ENCODE measurements at places on chromosomes 13 and 19. TPM values are rescaled to one million over a fixed set of nuclear protein-coding genes. Genes with fewer than 3 reads are reported as not detected.

ITGBL1 gene
- not detected for total RNA-seq

PGLYRP2 gene
- total RNA-seq: 0.08 TPM

MAP4K1 gene
- total RNA-seq: 282 TPM

GRCh38 chr13:86945584-86945983 lies 725.6 kb upstream of the SLITRK5 start:
- H3K27ac ChIP-seq: no peak overlapping the region
- H3K4me3 ChIP-seq: no peak overlapping the region
- H3K27me3 ChIP-seq: no peaks in the 10 kb centered on the region
- H3K4me1 ChIP-seq: no peaks in the 10 kb centered on the region
- no peaks in the 10 kb centered on the region for H3K36me3 ChIP-seq

GRCh38 chr13:106233134-106233735 lies 302.2 kb downstream of the EFNB2 start:
- H3K27ac ChIP-seq: no peak overlapping the region
- H3K4me3 ChIP-seq: no peak overlapping the region
- no peaks in the 10 kb centered on the region for H3K27me3 ChIP-seq

DNA sequence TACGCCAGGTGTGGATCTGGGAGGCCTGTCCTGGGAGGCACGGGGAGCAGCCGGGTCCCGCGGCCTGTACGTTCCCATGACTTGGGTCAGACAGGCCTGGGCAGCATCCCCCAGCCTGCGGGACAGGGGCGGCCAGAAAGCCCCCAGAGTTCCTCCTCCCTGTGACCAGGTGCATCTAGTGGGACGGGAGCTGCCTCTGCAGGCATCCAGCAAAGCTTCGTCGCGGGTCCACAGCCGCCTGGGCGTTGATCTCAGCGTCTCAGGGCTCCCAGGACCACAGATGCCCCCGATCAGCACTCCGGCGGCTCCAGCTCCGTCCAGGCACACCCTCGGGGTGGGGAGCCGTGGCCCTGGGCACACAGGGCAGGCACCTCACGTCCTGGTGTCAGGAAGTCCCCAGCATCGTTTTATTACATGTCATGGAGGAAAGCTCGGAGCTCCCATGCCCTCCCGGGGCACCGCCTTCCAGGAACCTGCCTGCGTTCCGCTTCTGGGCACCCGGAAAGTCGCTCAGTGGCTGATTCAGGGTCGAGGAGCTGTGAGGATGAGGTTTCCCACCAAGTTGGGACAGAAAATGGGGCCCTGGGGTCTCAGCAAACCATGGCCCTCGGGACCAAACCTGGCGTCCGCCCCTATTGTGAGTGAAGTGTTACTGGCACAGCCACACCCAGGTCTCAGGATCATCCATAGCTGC lies 1.5 kb upstream of the GZMM start:
- H3K4me1 ChIP-seq: peaks cover 20% of the 10 kb centered on the region
- H3K27me3 ChIP-seq: no peaks in the 10 kb centered on the region
- H3K27ac ChIP-seq: no peak overlapping the region
- H3K4me3 ChIP-seq: no peak overlapping the region
- no peak for DNase-seq

DNA sequence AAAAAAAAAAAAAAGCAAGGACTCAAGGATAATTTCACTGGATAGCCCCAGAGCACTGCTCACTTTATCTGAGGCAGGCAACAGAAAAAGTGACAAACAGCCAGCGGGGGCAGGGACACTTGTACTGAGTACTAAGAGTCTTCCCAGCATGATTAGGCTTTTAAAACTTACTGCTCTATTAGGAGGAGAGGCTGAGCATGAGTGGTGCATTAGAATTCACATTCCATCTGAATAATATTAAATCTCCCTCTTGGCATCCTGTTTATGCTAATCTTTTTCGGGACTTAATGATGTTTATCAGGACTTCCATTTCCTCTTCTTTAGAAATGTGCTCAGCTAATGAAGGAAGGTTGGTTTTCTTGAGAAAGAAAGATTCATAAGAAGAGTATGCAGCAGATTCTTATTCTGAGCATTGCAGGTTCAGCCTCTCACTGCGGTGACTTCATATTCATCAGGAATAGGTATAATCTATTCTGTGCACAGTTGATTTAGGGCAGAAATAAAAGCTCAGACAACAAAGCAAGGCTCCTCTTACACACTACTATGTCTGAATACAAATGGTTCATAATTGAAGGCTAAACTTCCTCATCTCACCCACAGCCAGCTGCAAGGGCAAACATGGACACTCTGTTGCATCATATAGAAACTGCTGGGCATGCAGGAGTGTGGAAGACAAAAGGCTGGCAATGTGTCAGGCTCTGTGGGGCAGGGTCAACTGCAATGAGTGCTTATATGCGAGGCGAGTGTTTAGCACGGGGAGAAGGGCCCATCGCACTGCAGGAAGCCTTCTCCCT lies 107.0 kb downstream of the KL start:
- no peak overlapping the region for H3K27ac ChIP-seq
- no peaks in the 10 kb centered on the region for H3K36me3 ChIP-seq
- H3K4me3 ChIP-seq: no peak overlapping the region
- H3K27me3 ChIP-seq: no peaks in the 10 kb centered on the region

- H3K27ac ChIP-seq: no peak overlapping the region
- no peak for DNase-seq
- peaks cover 25% of the 10 kb centered on the region for H3K4me1 ChIP-seq
- H3K27me3 ChIP-seq: peaks cover 7% of the 10 kb centered on the region
These were observed 145.6 kb downstream of the FLT1 start for GRCh38 chr13:28349371-28349770.

DNA sequence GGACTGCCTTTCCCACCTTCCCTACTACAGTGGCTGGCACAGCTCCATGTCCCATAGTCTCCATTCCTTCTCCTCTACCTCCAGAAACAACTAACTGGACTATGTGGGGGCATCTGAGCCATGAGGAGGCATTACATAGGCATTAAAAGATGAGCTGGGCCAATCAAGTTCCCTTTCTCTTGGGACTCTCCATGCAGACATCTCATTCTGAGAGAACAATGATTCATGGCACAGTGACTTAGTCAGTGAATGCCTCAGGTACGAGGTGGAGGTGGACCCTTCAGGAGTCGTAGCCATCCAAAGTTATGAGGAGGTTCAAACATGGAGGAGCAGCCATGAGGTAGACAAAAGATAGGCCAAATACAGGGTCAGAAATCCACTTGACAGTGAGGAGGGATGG lies 70.0 kb downstream of the GPC6 start:
- no peak for DNase-seq
- no peak overlapping the region for H3K4me3 ChIP-seq
- H3K27ac ChIP-seq: no peak overlapping the region
- no peaks in the 10 kb centered on the region for H3K27me3 ChIP-seq
- no peaks in the 10 kb centered on the region for H3K4me1 ChIP-seq
- H3K36me3 ChIP-seq: no peaks in the 10 kb centered on the region

GRCh38 chr19:21604951-21605476 lies 99.6 kb downstream of the ZNF429 start:
- peak overlapping the region; percentile 95 for H3K27ac ChIP-seq
- peaks cover 3% of the 10 kb centered on the region for H3K36me3 ChIP-seq
- peaks cover 18% of the 10 kb centered on the region for H3K4me1 ChIP-seq
- H3K27me3 ChIP-seq: peaks cover 3% of the 10 kb centered on the region
- H3K4me3 ChIP-seq: peak overlapping the region; percentile 79

MBD3 gene
- total RNA-seq: 76.2 TPM

DNA sequence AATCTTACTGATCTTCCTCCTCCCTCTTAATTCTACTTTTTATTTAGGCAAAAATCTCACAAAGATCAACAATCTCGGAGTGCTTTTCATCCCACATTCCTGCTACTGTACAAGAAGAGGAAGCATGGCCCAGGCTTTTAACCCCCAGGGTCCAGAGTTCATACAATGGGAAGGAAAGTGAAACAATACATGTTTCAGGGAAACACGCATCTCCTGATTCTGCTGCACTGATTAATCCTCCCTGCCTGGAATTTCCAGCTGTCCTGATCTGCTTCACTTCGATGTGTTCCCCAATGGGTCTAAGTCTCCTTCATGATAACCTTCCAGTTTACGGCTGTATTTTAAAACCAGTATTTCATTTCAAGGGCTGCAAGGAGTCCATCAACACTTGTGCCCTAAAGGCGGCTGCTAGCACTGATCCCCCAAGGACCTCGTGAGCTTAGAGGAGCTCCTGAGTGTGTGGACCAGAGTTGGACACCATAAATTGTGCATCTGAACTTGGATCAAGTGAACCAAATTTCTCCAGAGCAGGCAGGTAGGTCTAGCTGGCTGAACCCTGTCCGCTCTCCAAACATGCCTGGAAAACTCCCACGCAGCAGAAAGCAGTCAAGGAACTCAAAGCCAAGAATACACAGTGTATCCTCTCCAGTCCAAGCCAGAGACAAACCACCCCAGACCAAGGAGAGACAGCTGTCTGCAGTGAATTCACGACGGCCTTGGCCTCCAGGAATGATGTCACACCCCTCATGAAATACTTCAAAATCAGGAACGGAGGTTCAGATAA lies 44.3 kb downstream of the COL4A1 start:
- DNase-seq: no peak
- H3K27ac ChIP-seq: no peak overlapping the region
- H3K36me3 ChIP-seq: no peaks in the 10 kb centered on the region
- peaks cover 14% of the 10 kb centered on the region for H3K27me3 ChIP-seq
- no peak overlapping the region for H3K4me3 ChIP-seq

DNA sequence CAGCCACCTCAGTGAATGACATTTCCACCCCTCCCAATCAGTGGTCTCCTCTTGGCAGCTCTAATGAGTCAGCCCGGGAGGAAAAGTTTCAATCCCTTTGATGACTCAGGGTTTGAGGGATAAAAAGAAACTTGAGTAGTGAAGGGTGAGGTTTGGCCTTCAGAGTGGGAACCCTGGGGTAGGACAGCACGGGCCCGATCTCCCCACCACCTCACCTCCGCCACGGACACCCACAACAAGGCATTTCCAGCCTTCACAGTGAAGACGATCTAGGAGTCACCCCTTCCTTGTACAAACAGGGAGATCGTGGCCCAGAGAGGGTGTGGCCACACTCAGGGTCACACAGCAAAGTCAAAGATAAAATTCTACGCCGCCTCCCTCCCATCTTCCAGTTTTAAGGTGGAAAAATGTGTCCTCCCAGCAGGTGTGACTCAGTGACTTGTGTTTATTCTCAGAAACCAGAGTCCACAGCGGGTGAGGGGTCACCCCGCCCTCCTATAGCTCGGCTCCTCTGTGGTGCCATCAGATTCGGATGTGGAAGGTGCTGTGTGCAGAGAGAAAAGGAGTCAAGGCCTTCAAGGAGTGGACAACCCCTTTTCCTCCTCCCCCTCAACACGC lies 12.3 kb downstream of the CIB3 start:
- DNase-seq: peak; percentile 17
- H3K27me3 ChIP-seq: no peaks in the 10 kb centered on the region
- peaks cover 19% of the 10 kb centered on the region for H3K36me3 ChIP-seq
- H3K4me1 ChIP-seq: peaks cover 19% of the 10 kb centered on the region
- H3K27ac ChIP-seq: peak overlapping the region; percentile 37

GRCh38 chr19:29483641-29483920 lies 42.2 kb upstream of the VSTM2B start:
- no peaks in the 10 kb centered on the region for H3K4me1 ChIP-seq
- no peak for DNase-seq
- H3K4me3 ChIP-seq: no peak overlapping the region
- no peaks in the 10 kb centered on the region for H3K27me3 ChIP-seq
- no peak overlapping the region for H3K27ac ChIP-seq
- H3K36me3 ChIP-seq: no peaks in the 10 kb centered on the region

- no peaks in the 10 kb centered on the region for H3K36me3 ChIP-seq
- H3K27me3 ChIP-seq: no peaks in the 10 kb centered on the region
These were observed 911.0 kb downstream of the PCDH17 start for GRCh38 chr13:58542530-58542929.

GRCh38 chr13:99847318-99847750 lies 124.2 kb downstream of the ZIC5 start:
- H3K36me3 ChIP-seq: no peaks in the 10 kb centered on the region
- DNase-seq: no peak
- H3K27ac ChIP-seq: no peak overlapping the region
- no peak overlapping the region for H3K4me3 ChIP-seq
- H3K27me3 ChIP-seq: peaks cover 2% of the 10 kb centered on the region
- no peaks in the 10 kb centered on the region for H3K4me1 ChIP-seq

GIPC3 gene
- total RNA-seq: 0.71 TPM

DNA sequence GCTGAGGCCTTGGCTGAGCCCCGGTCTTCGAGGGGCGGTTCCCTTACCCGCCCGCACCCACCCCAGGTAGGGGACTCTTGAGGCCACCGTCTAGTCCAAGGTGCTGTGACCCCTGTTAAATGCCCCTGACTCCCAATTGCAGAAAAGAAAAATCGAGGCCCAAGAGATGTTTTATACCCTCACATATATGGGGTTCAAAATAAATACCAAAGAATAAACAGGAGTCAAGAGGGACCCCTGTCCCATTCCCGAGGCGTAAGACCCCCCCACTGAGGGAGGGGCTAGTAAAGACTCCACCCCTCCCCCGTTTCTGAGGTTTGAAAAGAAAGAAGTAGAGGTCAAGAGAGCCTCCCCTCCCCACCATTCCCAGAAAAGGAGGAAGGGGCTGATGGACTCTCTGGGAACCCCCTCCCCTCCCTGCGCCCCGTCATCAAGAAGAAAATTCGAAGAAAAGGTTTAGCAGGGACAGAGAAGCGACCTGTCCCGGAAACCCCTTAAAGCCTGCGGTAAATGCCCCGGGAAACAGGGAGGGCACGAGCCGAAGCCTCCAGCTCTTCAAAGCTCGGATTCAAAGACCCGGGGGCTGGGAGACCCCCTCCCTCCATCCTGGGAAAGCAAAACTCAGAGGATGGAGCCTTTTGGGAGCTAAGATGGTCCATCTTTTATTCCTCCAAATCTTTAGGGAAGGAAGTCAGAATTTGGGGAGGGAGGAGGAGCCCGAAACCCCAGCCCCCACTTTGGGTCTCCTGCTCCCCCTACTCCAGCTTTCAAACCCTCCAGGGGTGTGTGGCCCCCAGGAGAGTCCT lies 755 bp upstream of the RAB3A start:
- H3K27ac ChIP-seq: peak overlapping the region; percentile 98
- H3K4me3 ChIP-seq: peak overlapping the region; percentile 94
- no peak for DNase-seq

RFX2 gene
- 10.4 TPM for total RNA-seq

- H3K4me1 ChIP-seq: peaks cover 3% of the 10 kb centered on the region
- no peak overlapping the region for H3K27ac ChIP-seq
- no peak for DNase-seq
- no peak overlapping the region for H3K4me3 ChIP-seq
- H3K27me3 ChIP-seq: peaks cover 3% of the 10 kb centered on the region
- no peaks in the 10 kb centered on the region for H3K36me3 ChIP-seq
These were observed 5.2 kb upstream of the LRRC8E start for GRCh38 chr19:7883105-7883504.

DNA sequence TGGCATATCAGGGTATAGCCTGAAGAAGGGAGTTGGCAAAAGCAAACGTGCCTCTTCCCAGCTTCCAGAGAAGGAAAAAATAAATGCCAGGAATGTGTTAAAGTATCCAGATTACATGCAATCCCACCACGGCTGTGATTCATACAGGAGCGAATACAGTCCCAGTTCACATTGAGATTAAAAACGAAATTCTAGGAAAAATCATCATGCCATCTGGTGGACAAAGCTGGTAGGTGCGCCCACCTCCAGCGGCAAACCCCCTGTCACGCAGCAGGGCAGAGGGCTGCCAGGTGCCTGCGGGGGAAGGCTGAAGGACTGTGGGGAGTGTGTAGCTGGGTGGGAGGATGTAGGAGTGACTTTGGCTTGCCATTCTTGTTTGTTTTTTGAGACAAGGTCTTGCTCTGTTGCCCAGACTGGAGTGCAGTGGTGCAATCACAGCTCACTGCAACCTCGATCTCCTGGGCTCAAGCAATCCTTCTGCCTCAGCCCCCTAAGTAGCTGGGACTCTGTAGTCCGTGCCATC lies 6.4 kb upstream of the DMWD start:
- peaks cover 7% of the 10 kb centered on the region for H3K4me1 ChIP-seq
- peaks cover 50% of the 10 kb centered on the region for H3K27me3 ChIP-seq
- H3K36me3 ChIP-seq: no peaks in the 10 kb centered on the region
